Brain pericyte (primary cell): ENCODE measurements at places on chromosomes 13 and 19.

GRCh38 chr19:15810335-15810734 is 5.1 kb downstream of the OR10H1 start:
- no peak for DNase-seq

DNA sequence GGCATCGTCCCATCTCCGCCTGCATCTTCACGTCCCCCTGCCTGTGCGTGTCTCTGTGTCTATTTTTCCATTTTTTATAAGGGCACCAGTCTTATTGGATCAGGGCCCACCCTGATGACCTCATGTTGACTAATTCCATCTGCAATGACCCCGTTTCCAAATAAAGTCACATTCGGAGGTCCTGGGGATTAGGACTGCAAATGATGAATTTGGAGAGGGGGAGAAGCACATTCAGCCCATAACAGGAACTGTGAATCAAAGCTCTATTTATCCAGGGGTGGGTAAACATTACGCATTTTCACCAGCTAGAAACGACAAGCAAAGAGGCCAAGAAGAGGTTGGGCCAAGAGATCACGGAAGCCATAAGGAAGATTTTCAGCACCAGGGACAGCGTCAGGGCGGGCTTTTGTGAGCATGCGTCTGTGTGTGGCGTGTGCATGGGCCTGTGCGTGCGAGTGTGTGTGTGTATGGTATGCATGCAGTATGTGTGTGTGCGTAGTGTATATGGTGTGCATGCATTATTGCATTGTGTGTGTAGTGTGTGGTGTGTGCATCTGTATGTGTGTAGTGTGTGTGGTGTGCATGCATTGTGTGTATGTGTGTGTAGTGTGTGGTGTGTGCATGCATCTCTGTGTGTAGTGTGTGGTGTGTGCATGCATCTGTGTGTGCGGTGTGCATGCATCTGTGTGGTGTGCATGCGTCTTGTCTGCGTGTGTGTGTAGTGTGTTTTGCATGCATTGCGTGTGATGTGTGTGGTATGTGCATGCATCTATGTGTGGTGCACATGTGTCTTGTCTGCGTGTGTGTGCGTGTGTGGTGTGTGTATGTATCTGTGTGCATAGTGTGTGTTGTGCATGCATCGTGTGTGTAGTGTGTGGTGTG is 19.6 kb downstream of the CELF5 start:
- peak; percentile 20 for DNase-seq

- no peak for DNase-seq
Measured at GRCh38 chr19:40620161-40620485, 19.0 kb downstream of the LTBP4 start.

DNA sequence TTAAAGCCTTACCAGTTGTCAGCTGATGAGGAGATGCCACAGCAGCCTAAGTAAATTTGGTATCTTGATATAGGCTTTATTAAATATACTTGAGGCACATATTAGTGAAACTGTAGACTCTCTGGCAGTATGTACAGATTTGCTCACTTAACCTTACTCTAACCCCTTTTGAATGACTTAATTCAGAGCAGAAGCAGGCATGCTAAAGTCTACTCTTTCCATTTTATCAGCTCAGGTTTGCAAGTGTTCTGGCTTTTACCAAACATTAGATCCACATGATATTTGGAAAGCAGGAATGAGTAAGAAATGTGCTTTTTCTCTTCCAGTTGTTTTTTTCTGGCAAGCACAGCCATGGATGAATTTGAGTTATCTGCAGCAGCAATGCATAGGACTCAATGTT is 541.0 kb upstream of the PCDH9 start:
- DNase-seq: no peak

DNA sequence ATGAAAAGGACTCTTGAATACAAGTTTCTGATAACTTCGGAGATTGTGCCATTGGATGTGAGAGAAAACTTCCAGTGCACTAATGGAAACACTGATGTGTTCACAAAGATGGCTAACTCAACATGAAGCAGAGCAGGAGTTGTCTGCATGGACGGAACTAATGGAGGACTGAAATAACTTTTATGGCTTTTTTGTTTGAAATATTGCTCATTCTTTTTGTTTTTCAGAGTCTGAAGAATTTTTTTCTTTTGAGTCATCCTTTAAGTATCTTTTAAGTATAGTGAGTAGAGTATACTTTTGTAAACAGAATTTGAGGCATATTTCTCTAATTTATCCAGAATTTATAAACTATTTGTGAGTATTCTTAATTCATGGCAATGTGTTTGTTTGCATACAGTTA is 25.7 kb downstream of the CRYL1 start:
- DNase-seq: no peak
